SW 1271 (cell line): ENCODE measurements at places on chromosomes 16 and 17.

DNA sequence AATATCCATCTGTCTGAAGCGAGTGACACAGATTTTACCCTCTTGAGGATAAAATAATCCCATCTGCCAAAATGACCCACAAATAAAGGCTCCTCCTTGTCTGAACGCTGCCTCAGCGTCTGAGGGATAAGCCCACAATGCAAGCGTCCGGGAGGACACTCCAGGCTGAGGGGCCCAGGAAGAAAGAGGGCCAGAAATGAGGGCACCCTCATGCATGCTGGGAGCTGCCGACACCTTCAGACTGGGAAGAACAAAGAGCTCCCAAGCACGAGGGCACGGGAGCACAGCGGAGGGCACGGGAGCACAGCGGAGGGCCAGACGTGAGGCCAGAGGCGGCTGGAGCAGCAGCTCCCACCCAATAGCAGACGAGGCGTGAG lies 126.9 kb downstream of the ZNF778 start:
- no peak for DNase-seq

- no peak for DNase-seq
Measured at GRCh38 chr17:17029938-17030337, 12.3 kb upstream of the MPRIP start.

DNA sequence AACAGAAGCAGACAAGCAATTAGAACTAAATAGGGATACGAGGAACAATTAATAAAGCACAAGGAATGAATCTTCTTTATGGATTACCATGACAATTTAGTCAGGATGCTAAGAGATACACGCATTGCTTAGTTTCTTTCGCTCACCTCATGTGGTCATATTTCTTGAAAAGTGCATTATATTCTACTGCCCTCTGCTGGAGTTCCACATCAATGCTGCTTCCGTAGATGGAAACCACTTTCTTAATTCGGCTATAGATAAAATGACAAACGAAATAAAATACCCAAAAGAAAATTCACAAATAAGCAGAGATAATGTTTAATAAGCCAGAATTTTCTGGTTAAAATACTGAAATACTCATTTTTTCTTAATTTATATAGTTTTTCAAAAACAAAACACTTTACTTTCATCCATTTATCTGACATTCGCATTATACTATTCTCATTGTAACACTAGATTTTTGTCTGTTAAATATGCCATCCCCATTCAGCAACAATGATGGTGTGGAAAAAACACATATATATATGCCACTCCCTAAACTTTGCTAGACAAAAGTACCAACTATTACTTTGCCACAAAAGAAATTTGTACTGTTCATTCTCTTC lies 22.0 kb upstream of the PHLPP2 start:
- DNase-seq: peak; percentile 34

- DNase-seq: no peak
Measured at GRCh38 chr16:24731722-24732419, 2.4 kb downstream of the TNRC6A start.

GRCh38 chr17:27296428-27296979 lies 2.6 kb downstream of the WSB1 start:
- no peak for DNase-seq

GRCh38 chr17:65496801-65497200 lies 64.6 kb downstream of the AXIN2 start:
- no peak for DNase-seq

DNA sequence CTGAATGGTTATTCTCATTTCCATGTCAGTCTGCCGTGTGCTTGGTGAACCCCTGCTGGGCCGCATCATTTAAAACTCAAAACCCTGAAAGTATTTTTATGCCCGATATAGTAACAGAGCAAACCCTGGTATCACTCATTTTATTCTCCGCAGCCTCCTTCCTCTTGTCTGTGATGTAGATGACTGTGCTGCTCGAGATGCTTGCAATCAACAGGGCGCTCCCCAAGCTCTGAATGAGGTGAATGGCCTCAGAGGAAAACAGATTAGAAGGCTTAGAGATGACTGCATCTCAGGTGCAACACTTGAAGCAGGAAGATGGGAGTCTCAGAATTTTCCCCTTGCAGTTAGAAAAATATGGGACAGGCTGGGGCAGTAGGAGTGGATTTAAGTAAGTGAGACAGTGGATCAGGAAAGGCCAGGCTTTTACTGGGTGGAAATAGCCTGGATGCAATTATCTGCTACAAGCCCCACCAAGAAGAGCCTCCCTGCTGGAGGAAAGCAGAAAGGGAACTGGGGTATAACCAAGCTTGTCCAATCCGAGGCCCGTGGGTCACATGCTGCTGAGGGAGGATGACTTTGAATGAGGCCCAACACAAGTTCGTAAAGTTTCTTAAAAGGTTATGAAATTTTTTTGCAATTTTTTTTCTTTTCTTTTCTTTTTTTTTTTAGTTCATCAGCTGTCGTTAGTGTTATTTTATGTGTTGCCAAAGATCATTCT lies 166.9 kb downstream of the CDH13 start:
- DNase-seq: no peak

DNA sequence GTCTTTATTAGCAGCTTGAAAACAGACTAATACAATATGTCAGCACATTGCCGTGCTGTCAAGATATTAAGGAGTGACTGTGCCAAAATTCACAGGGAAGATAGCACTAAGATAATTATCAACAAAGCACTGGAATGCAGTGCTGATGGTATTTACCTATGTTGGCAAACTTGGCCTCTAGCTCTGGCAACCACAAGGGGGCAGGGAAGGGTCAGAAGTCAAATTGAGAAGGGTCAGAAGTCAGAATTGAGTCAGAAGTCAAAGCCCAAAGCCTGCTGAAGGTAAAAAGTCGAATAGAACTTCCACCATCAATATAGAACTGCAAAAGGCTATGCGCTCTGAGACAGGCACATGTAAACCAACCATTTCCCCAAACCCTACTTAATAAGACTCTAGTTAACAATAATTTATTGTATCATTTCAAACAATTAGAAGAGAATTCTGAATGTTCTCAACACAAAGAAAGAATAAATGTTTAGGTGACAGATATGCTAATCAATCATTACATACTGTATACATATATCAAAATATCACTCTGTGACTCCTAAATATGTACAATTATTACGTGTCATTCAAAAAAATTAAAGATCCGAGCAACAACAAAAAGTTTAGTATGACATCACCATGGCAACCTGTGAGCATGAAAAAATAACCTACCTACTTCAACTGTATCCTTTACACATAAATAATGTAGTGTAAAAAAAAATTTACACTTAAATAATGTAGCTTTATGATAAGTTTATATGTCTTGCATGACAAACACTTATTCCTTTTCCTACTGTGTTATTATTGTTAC lies 916.1 kb downstream of the KCNJ2 start:
- DNase-seq: peak; percentile 48

DNA sequence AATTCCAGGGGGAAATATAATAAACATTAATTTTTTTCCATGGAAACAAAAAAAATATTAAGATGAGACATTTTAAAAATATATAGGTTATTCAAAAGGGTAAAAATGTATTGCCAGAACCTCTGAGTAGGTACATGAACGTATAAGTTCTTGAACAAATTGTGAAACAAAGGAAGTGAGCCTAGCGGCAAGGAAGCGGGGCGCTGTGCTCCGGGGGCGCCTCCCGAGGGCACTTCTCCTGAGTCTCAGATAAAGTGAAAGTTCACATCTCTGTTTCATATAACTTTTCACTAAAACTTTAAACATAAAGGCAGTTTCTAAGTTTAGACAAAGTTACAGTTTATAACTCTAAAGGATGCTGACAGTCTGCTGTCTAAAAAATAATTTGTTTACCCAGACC lies 52.3 kb downstream of the TNRC6C start:
- DNase-seq: no peak

- no peak for DNase-seq
Measured at GRCh38 chr16:28062847-28063521, 530 bp downstream of the GSG1L start.

- DNase-seq: no peak
Measured at GRCh38 chr16:55695595-55695994, 39.8 kb downstream of the SLC6A2 start.

DNA sequence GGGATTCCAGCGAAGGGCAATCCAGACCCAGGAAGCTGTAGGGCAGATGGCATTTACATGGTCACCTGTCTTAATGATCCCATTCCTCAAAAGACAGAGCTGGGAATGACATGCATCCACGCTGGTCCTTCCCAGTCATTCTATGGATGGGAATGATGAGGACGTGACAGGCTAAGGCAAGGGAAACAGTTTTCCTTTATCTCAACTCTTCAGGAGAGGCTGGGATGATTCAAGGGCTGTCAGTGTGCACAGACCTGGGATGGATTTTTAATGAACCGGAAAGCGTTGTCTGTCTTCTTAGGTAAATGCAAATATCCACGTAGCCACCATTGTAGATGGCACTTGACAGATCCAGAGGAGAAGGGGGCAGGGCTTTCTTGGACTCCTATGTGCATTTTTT lies 483.2 kb upstream of the EEF2KMT start:
- no peak for DNase-seq

DNA sequence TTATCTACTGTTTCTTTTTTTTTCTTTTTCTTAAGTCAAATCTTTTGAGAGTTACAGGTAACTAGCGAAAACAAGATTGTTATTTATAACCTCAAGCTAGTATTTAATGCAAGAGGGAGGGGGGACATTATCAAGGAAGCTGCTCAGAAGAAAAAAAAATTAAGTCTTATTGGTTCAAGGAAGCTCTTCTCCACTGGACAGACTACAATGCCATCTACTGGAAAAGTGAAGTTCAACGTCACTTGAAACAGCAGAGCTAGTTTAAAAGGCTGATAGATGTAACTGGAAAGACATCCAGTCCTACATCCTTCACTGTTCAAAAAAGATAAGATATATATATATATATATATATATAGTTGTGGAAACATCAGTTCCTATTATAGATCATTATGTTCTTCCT lies 418.0 kb upstream of the PSMD7 start:
- peak; percentile 69 for DNase-seq

- DNase-seq: no peak
Measured at GRCh38 chr16:85935974-85936760, 37.2 kb downstream of the IRF8 start.

DNA sequence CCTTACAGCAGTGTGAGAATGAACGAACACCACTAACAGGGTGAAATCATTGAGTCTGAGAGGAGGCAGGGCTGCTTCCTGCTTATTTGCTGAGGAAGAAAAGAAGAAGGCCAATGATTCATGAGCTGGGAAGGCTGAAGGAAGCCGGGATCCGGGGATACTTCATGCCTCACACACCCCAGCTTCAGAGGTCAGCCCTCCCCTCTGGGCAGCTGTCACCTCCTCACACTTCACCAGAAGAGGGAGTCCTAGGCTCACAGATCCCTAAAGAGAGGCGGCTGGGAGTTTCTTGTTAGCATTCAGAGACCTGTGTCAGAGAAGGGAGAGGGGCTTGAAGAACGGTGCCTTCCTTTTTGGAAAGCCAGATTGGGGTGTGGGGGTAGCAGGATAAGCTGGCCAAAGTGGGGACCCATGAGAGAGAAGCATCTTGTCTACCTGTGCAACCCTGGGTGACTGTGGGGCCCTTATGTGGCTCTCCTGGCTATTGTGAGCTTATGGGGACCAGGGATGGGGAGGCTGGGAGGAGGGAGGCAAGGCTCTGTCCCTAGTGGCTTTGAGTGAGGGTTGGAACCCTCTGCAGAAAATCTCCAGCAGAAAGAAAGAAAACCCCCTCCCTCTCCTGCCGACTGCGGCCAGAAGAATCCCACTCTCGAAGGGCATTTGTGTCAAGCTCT lies 94.6 kb downstream of the RGS9 start:
- peak; percentile 28 for DNase-seq

GRCh38 chr16:54628796-54629625 lies 301.7 kb upstream of the IRX5 start:
- no peak for DNase-seq

DNA sequence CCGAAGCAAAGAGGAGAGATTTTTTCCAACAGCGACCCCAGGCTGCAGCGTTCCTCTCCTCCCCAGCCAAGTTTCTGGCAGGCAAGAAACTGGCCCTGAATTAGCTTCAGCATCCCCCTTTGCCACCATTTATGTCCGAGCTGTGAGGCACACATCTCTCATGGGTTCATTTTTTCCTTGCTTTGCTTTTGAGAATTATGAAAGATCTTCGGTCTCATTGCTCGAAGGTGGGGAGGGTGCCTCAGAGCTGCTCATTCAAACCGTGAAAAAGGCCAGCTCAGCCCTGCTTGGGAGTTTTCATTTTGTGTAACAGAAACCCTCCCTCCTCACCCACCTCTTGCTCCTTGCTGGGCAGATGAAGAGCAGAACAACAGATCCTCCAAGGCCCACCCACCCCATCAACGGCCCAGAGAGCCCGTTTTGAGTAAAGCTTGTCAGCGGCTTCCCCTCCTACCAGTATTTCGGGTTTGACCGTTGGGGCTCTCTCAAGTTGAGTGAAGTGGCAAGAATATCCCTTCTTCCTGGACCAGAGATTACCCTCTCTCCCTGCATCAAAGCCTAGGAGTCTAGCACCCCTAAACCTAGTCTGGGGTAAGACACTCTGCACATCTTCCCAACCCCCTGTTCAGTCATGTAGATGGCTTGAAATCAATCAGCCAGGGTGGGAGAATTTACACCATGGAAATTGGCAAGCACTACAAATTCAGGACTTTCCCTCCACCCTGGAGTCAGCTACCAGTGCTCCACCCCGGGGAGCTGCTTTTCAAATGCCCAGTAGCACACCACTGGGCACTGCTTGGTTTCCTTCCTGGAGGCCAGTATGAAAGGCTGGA lies 1.8 kb downstream of the CCR7 start:
- DNase-seq: no peak

DNA sequence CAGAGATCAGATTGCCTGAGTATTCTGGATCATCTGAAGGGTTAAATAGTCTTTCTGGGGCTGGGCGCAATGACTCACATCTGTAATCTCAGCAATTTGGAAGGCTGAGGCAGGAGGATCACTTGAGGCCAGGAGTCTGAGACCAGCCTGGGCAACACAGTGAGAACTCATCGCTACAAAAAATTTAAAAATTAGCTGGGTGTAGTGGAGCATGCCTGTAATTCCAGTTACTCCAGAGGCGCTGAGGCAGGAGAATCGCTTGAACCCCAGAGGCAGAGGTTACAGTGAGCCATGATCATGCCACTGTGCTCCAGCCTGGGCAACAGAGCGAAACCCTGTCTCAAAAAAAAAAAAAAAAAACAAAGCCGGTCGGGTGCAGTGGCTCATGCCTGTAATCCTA lies 15.7 kb downstream of the MVP start:
- no peak for DNase-seq

DNA sequence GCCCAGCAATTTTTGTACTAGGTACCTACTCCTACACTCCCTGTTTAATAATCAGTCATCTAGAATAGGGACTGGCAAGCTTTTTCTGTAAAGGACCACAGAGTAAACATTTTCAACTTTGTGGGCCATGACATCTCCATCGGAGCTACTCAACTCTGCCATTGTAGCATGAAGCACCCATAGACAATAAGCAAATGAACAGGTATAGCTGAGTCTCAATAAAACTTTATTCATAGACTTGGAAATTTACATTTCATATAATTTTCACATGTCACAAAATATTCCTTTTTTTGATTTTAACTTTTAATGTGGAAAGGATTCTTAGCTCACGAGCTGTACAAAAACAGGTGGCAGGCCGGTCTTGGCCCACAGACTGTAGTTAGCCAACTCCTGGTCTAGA lies 345.8 kb downstream of the SOX9 start:
- no peak for DNase-seq

DNA sequence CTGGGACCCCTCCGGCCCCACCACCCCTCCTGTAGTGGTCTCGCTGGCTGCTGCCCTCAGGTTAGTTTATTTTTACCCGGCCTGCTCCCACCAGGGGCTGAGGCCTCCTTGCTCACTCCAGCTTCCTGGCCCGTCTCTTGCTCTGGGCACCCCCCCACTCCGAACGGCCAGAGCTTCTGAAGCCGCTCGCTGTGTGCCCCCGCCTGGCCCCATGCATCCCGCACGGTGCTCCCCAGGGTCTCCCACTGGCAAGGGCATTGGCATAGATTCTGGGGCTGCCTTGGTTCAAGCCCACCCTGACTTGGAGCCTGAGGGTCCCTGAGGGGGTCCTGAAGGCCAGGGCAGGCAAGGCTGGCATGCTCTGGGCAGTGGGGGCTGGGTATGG lies 186.4 kb downstream of the SEC14L1 start:
- no peak for DNase-seq
